Stimulated activated CD4-positive, alpha-beta T cell treated with anti-CD3 and anti-CD28 coated beads, Interleukin-2, amount 100 ng/mL, for 4 hours (primary cell): ENCODE measurements at places on chromosomes 3 and 15.

DNA sequence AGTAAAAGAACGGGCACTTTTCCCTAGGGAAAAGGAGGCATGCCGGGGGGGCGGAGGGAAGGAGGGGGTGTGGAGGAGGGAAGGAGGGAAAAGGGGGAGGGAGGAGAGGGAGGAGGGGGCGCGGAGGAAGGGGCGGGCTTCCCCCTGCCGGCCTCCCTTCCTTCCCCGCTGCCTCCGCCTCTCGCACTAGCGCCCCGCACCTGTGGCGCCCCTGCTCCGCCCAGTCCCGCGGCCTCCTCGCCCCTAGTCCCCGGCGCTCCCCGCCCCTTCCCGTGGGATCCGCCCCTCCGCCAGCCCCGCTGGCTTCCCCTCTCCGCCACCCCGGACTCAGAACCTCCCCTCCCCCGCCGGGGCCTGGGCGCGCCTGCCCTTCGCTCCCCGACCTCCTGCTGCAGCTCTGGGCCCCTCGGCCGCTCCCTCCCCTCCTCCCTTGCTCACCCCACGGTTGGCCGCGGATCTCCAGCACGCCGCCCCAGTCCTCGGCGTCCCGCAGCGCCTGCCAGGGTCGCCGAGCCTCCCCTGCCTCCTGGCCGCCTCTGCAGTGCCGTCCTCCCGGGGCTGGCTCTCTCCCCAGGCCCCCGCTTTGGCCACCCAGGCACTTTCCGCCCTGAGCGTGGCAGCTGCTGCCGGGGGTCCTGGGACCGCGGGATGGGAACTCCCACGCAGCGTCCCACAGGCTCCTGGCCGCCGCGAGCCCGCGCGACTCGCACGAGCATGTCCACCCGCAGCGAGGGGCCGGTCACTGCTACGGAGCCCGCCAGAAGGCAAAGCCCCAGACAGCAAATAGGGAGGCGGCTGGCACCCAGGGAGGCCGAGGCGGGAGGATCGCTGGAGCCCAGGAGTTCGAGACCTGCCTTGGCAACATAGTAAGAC is 147.4 kb downstream of the TJP1 start:
- DNase-seq: no peak

DNA sequence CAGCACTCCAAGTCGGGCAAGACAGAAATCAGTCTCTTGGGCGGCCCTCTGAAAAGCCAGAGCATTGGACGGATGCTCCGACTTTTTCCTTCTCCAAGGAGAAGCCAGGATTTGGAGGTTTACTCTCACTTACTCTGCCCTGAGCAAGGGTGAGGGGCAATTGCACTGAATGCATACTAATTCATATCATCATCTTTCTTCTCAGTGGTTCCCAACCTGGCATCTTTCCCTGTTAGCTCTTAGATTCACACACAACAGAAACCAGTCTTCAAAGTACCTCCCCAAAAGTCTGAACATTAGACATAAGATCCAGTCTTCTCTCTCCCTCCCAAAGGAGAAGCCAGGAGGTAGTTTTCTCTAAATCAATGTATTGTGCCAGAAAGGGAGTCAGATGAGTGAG is 219.2 kb downstream of the GREM1 start:
- DNase-seq: no peak

- no peak for DNase-seq
These were observed 6.4 kb upstream of the ABHD2 start for GRCh38 chr15:89081878-89082277.

GRCh38 chr15:51623386-51623938 is 891 bp upstream of the DMXL2 start:
- no peak for DNase-seq

DNA sequence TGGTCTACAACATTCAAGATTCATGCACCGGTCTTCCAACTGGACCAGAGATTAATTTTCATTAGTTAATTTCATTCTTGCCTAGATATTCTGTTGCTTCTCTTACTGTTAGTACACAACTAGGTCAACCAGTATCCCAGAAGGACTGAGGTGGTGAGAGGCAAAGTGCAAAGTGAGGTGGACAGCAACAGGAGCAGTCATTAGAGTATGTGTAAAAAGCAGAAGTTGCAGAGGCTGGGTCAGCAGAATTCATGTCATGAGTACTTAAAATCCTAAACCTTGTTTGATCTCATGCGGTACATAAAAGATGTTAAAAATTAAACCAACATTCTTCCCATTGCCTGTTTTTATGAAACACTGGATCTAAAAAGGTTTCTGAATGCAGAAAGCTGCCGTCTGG is 46.7 kb downstream of the PARP14 start:
- DNase-seq: no peak

- DNase-seq: no peak
These were observed 8.6 kb upstream of the PPM1L start for GRCh38 chr3:160747422-160747821.

- no peak for DNase-seq
These were observed 55.4 kb downstream of the NUP210 start for GRCh38 chr3:13364602-13365271.

- no peak for DNase-seq
These were observed 232.1 kb upstream of the LYSMD4 start for GRCh38 chr15:99965376-99965775.

- no peak for DNase-seq
These were observed 92.7 kb upstream of the PRICKLE2 start for GRCh38 chr3:64318001-64318400.

DNA sequence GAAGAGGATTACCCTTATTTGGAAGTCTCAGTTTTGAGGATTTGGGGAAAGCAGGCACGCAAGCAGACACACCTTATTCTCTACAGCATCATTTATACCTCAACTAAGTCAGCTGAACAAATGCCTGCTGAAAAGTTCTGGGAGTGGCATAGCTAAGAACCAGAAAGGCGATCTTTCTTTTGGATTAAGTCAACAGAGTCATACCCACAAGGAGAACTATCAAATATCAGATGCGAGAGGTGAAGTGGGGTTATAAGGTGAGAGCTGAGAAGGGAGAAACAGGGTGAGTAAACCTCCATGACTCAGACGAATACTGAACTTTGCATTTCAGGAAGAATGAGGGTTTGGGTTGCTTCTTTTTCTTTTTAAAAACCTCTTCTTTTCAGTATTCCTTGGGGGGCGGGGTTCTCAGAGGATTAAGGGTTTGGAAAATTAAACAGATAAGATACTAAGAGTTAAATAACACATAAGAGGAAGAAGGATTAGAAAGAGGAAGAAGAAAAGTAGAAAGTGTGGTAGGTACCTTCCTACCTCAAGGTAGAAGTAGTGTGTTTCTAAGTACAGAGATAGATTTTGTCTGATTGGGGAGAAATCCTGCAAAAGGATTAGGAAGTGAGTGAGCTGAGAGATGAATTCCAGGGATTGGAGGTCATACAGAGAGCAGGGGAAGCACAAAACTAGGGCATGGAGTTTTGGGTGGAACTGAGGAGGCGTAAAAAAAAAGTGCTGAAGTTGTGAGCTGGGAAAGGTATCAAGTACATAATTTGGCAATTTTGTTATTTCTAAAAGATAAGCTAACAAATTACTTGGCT is 41.3 kb upstream of the ICE2 start:
- no peak for DNase-seq

DNA sequence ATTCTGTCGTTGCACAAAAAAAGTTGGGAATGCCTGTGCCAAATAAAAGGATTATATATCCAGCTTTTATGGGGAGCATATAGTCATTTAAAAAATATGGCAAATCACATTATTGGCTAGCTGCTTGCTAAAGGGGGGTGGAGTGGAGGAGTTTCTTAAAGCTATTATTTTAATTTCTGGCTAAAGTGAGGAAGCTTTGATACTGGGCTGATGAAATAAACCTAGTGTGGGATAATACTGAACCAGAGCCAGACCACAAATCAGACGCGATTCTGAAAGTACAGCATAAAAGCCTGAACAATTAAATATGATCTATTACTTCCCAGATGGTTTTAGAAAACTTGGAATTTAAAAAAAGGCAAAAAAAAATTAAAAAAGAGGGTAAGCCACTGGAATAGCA is 14.4 kb downstream of the POLR2M start:
- DNase-seq: no peak

GRCh38 chr3:128297401-128298138 is 144.3 kb downstream of the EEFSEC start:
- DNase-seq: no peak

GRCh38 chr15:82995938-82996337 is 9.9 kb downstream of the RAMAC start:
- DNase-seq: no peak

GRCh38 chr15:63025460-63025859 is 17.1 kb upstream of the TPM1 start:
- no peak for DNase-seq

- DNase-seq: no peak
These were observed 11.6 kb downstream of the RMDN3 start for GRCh38 chr15:40743485-40743901.

- no peak for DNase-seq
These were observed 79.3 kb upstream of the SKOR1 start for GRCh38 chr15:67746022-67746421.

DNA sequence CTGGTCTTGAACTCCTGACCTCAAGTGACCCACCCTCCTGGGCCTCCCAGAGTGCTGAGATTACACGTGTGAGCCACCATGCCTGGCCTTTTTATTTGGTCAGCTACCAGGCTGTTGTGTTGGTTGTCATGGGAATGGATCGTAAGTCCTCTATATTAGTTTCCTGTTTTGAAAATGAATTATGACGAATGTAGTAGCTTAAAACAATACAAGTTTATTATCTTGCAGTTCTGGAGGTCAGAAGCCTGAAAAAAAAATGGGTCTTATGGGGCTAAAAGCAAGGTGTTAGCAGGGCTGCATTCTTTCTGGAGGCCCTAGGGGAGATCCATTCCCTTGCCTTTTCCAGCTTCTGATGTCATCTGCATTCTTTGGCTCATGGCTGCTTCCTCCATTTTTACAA is 25.1 kb upstream of the HERC1 start:
- DNase-seq: no peak

DNA sequence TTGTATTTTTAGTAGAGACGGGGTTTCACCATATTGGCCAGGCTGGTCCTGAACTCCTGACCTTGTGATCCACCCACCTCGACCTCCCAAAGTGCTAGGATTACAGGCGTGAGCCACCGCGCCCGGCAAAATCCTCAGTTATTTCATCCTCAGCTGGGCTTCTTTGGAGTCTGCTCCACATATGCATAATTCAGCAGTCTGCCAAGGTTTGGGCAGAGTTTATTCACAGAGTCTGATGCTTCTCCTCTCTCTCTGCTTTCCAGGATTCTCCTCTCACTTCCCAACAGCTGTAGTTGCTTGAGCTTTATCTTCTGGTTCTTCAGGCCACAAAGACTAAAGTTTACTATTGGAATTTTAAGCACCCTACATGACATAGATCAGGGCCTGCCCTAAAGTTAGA is 8.2 kb downstream of the ZNF106 start:
- no peak for DNase-seq

- no peak for DNase-seq
These were observed 266.2 kb downstream of the ZNF385D start for GRCh38 chr3:21484828-21485144.

DNA sequence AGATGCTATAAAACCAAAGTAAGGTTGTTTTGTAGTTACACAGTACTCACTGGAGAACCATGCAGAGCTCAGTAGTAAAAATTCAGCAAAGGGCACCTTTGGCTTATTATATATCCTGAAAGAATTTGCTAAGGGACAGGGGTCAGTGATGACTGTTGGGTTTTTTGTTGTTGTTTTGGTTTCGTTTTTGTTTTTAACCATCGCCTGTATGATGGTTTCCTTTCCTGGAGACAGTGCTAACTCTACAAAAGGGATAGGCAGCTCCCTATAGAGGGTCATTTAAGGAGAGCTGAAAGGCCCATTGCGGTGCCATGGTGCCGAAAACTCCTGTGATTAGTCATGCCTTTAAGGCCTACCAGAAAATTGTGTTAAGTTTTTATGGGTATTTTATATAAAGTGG is 118.2 kb upstream of the GOLIM4 start:
- DNase-seq: no peak

DNA sequence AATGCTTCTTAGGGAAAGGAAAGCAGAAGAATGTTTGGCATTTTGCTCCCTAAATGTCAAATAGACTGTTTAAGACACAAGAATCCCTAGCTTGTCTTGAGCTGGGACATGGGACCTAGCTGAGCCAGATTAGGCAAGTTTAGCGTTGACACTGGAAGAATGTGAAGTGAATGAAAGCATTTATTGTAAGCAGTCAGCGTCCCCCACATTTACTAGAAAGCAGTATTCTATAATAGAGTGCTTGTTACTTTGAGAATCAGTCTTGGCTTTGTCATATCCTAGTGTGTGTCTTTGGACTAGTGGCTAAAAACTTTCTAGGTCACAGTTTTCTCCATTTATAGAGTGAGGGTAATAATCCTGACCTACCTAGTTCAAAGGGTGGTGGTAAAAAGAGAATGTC is 161.6 kb downstream of the ADAMTSL3 start:
- DNase-seq: no peak

GRCh38 chr3:110710156-110710555 is 361.5 kb upstream of the NECTIN3 start:
- DNase-seq: no peak

DNA sequence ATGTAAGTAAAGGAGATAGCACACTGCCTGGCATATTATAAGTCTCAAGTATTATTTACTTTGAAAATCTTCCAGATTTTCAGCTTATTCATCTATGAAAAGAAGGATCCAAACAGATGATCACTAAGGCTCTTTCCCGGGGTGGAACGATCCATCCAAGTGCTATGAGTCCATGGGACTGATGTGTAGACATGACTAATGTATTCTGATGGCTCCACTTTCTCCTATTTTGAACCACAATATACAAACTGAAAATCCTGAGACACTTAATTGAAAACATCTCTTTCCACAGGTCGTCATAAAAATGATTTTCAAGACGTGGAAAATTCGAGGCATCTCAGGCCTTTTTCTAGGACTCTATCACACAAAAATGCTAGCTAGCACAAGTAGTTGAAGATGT is 33.4 kb upstream of the CHRM5 start:
- no peak for DNase-seq

DNA sequence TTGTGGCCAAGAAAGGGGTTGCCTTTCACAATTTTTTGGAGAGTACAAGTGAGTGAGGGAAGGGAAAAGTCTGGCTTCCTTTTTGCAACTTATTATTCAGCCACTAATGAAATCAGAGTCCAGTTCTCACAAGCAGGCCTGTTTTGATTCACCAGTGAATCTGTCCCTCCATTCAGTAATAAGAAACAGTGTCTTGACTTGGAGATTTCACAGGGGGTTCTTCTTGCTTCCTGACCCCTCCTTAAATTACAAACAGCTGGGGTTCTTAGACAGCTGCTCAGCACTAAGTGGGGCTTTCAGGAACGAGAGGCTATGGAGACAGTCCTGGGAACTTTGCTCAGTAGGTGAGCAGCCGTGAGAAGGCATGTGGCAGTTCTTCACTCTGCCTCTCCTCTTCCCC is 24.5 kb downstream of the SEMA3G start:
- no peak for DNase-seq

DNA sequence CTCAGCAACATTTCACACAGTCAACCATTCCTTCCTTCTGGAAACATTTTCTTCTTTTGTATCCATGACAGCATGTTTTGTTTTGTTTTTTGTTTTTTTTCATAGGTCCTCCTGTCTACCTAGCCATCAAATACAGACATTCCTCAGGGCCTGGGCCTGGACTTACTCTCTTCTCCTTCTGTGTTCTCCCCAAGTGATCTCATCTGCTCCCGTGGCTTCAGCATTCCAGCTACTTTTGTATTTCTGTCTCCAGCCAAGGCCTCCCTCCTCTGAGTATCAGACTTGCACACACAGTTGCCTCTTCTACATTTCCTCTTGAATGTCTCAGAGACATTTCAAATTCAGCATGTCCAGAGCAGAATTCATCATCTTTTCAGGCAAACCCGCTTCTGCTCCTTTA is 82.4 kb downstream of the HCN4 start:
- DNase-seq: no peak
